ENCODE measurements at places on chromosomes 5 and 9.

DNA sequence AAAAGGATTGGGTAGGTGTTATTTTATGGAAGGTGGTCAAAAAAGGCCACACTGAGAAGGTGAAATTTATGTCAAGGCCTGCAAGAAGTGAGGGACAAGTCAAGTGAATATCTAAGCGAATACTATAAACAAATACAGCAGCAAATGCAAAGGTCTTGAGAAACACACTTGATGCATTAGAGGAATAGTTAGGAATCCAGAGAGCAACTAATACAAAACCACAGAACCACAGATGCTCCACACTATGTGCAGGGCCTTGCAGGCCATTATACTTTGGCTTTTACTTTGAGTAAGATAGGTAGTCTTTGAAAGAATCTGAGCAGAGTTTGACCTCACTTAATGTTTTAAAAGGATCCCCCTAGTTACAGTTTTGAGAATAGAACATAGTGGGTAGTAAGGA, 4.6 kb downstream of the ZNF622 start:
- DNase-seq: peak; percentile 30

GRCh38 chr5:6745706-6746222, 32.5 kb downstream of the TENT4A start:
- peak; percentile 60 for DNase-seq

GRCh38 chr5:180204276-180204819, 4.7 kb downstream of the RASGEF1C start:
- DNase-seq: no peak

- no peak for DNase-seq
Measured at GRCh38 chr9:133252301-133253020, 22.5 kb downstream of the ABO start.

- peak; percentile 51 for DNase-seq
Measured at GRCh38 chr5:83000428-83000827, 76.8 kb downstream of the TMEM167A start.

- DNase-seq: peak; percentile 100
Measured at GRCh38 chr5:93078082-93079038, 502.7 kb downstream of the NR2F1-AS1 start.

DNA sequence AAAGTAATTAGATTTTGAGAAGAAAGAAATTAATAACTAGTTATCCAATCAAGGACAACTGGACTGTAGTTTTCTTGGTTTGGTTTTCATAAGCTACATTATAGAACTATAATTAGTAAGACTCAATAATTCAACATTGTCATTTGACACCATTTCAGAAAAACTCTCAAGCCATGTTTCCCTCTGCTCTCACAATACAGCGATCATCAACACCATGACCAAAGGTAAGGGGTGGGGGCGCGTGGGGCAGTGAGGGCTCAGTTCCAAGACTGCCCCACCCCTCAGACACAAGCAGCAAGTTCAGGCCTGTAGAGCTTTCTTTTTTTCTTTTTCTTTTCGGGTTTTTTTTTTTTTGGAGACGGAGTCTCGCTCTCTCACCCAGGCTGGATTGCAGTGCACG, 6.4 kb downstream of the CMBL start:
- no peak for DNase-seq

GRCh38 chr5:170423692-170424091, 34.5 kb upstream of the KCNMB1 start:
- no peak for DNase-seq

DNA sequence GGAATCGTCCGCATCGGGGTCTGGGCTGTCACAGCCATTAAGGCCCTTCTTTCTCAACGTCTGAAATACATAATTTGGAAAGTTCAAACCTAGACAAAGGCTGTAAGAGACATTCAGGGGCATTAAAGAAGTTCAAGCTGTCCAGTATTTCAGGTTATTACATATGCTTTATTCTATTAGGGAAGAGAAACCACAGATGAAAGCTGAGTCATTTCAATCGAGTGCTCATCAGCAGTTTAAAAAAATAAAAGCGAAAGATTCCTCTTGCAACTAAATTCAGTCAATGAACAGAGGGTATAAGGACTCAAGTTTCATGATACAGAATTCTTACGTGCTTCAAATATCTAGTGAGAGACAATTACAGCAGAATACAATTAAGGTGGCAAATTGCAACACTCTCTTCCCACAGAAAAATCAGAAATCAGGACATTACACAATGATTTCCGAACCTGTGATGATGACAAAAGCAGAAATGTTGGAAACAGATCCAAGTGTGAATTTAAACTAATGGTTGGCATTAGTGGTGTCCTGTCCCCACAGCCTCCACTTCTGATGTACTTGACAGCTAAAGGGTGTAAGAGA, 121.6 kb downstream of the MEF2C start:
- DNase-seq: peak; percentile 12

- DNase-seq: no peak
Measured at GRCh38 chr5:157449011-157449723, 10.8 kb upstream of the NIPAL4 start.

DNA sequence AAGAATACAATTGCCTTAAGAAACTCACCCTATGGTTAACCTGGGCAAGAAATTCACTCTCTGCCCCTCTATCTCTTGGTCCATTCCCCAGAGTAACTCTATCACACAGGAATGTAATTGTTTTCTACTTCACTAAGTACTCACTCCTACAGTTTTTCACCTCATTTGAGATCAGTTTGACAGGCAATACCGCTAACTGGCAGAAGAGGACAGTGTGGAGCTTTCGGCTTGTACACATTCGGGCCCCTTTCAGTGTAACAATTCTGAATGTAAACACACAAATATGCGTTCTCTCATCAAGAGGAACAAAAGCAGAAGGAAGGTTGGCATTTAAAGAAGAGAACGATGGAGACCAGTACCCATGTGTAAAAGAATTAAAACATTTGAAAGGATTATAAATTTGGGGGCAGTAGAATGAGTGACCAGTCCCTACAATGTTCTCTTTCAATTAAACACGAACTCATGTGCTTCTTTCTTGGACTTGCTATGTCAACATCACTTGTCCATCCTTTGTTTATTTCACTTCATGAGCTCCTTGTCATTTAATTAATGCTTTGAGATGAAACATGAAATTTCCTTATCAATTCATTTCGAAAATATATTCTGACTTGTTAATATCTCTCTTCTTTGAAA, 188.5 kb upstream of the GRAMD2B start:
- DNase-seq: peak; percentile 40

GRCh38 chr9:107299437-107299836, 16.4 kb downstream of the RAD23B start:
- peak; percentile 20 for DNase-seq

Data from M059J (cell line).